ENCODE measurements at places on chromosomes 2 and 18.

GRCh38 chr2:18585526-18585925, 3.8 kb downstream of the NT5C1B start:
- DNase-seq = no peak

DNA sequence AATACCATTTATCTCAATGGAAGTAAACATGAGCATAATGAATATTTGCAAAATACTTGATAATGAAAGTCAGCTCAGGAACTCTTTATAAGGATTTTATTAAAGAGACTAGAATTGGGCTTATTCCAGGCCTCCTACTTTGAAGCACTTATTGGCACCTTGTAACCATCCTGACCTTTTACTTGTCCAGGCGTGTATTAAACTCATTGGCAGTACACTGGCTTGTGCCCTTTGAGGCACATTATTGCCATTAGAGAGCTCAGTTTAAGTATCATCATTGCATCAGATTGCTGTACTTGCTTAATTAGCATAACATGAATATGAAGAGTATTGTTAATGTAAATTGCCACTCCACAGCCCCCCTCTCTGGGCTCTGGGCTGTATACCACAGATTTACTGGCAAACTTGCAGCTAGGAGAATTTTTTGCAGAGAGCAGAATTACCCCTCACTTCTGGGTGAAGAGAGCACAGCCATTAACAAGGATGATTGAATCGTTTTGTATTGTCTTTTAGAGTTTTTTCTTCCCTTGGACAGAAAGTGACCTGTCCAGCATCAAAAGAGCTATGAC, 72.5 kb downstream of the XIRP2 start:
- DNase-seq = no peak

DNA sequence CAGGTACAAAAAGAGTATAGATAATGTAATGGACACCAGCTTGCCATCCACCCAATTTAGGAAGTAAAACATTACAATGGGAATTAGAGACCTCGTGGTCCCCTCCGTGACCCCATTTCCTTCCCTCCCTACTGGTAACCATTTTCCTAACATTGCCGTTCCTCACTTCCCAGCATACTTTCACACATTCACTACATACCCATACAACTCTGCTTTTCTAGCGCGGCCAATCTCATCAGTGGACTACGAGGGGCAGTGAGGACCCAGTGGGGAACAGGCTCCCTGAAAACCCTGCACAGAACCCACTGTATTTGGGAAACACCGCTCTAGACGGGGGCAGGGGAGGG, 1.1 kb downstream of the ENOSF1 start:
- DNase-seq = no peak

DNA sequence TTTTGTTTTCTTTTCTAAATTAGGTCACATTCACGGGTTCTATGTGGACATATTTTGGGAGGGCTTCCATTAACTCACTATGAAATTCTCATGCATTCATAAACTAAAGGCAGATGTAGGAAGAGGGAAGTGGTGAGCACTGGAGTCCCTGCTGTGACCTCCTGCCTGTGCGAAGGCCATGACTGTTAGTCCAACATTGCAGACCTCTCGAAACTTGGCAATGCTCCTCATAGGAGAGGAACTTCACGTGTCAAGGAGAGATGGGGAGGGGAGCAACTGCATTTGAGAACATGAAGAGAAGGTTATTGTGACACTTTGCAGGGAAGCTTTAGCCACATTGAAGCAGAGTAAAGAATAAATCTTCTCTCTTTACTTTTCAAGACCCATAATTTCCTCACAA, 126.4 kb upstream of the HNMT start:
- no peak for DNase-seq

DNA sequence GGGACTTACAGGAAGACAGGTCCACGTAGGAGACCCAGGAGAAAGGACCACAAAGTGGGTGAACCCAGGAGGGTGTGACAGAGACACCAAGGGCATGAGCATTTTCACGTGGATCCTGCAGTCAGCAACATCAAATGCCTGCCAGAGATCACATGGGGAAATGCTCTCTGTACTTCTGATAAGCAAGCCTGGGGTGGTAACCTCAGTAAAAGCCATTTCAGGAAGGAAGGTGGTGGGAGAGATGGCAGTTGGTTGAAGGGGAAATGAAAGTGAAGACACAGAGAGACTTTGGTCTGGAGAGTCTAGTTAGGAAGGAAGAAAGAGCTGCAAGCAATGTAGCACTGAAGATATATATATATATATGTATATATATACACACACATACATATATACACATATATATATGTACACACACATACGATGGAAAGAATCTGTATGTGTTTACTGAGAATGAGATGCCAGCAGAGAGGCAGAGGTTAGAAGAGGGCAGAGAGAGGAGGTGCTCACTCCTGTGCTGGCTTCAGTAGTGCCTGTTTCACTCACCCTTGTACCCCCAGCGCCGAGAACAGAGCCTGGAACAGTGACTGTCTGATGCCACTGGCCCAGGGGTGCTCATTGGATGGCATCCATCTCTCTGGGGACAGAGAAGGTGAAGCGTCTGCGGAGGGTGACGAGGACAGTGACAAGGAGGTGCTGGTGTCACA, 314.9 kb downstream of the AFF3 start:
- DNase-seq = no peak

DNA sequence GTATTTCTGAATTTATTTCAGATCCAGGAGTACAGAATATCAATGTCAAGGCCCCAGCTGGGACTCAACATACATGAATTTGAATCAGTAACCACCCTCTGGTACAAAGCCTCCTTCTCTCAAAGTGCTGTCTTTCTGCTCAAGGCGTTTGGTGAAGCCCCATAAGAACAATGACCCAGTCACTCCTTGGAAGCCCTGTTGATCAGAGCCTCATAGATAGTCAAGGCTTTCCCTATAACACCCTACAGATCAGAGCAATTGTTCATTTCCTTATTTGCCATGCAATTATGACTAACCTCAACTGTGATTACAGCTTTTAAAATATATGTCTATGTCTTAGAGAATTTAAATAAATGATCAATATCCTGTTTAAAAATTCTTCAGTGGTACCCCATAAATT, 159.1 kb upstream of the CREB1 start:
- no peak for DNase-seq
